ENCODE measurements at places on chromosomes 1 and 21.
A peak's percentile ranks its signal among the peaks of the same experiment; 100 is the strongest.

- DNase-seq = no peak
These were observed 62.3 kb downstream of the ZNF644 start for GRCh38 chr1:90959352-90960206.

DNA sequence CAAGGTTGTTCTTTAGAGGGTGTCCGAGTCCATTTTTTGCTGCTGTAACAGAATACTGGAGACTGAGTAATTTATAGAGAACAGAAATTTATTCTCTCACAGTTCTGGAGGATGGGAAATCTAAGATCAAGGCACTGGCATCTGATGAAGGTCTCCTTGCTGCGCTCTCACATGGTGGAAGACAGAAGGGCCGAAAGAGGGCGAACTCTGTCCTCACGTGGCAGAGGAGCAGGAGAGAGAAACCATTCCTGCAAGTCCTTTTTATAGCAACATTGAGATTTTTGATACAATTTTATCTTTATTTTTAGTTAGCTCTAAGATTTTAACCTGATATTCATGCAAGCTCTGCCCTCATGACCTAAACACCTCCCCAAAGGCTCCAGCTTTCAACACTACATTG, 48.3 kb downstream of the ATG4C start:
- DNase-seq = no peak

- DNase-seq = no peak
These were observed 4.3 kb upstream of the C1QTNF12 start for GRCh38 chr1:1250786-1251284.

DNA sequence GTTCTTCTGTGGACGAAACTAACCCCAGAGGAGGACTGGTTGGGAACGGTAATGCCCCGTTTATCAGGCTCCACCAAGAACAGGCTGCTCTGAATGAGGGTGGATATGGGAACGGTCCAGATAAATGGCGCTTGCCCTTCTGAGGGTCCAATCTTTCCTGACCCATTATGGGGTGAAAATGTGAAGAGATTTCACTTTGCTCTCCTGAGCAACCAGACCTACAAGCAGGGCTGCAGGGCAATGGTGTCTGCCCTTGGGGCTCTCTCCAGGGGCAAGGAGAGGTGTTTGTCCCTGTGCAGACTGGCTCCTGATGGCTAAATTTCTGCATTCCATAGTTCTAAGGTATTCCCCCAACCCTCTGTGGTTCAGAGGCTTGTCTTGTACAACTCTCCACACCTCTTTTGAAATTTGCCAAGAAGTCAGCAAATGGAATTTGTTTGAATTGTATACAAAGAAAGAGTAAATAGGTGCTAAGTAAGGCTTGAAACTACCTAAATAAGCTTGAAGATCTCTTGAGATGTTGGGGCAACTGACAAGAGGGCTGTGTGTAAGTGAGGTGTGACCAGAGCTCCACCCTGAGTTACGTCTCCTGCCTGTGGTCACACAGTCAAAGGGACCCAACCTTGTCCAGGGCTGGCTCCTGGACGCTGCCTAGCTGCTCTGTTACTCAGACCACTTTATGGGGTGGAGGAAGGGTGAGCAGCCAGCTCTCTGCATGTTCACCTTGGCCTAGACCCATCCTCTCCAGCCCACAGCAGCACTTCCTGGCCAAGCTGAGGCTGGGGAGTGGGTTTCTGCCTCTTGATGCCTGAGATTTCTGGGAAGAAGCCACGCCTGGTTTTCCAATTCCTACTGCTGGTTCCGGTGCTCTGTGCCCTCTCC, 24.8 kb downstream of the SLC2A1 start:
- no peak for DNase-seq

DNA sequence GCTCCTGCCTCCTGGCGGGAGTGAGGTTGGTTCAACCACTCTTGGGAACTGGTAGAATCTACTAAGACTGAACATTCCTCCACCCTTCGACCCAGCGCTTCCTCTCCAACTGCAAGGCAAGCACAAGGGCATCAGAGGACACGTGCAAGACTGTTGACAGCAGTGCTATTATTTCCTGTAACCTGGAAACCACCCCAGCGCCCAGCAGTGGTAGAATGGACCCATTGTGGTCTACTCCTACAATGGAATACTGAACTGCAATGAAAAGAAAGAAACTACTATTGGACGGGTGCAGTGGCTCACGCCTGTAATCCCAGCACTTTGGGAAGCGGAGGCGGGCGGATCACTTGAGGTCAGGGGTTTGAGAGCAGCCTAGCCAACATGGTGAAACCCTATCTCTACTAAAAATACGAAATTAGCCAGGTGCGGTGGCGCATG, 33.0 kb upstream of the TARDBP start:
- DNase-seq = no peak

DNA sequence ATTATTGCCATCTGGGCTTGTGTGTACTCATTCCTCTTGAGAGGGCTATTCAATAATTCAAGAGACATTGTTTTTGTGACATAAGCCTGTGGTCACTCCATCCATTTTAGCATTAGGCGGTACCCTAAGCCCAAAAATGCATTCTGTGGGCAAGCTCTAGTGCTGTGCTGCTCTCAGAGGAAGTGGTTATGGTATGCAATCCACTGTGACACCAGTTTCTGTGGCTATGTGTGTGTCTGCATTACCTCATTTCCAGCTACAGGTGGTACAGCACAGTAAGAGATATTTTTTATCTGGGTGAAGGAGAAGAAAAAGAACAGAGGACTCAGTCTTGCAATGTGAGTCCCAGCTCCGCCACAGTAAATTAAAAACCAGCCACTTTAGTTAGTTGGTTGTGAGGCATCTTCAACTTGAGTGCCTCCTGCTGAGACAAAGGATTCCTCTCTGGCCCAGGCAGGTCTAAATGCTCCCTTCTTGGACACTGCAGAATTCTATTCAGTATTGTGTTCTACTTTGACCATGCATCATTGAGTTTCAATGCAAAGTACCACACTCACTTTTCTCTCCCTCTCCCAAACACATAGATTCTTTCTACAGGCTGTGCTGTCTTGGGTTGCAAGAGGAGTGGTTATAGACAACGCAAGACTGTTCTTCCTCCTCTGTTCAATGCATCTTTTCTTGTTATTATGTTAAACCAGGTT, 777.8 kb upstream of the BRINP3 start:
- no peak for DNase-seq

GRCh38 chr1:56258371-56258770, 321.0 kb downstream of the PLPP3 start:
- DNase-seq = no peak

GRCh38 chr1:154190550-154190949, 1.4 kb downstream of the TPM3 start:
- no peak for DNase-seq

GRCh38 chr21:43338951-43339350, 88.0 kb downstream of the SIK1 start:
- no peak for DNase-seq

GRCh38 chr1:31524186-31524901, 52.0 kb upstream of the TINAGL1 start:
- no peak for DNase-seq

DNA sequence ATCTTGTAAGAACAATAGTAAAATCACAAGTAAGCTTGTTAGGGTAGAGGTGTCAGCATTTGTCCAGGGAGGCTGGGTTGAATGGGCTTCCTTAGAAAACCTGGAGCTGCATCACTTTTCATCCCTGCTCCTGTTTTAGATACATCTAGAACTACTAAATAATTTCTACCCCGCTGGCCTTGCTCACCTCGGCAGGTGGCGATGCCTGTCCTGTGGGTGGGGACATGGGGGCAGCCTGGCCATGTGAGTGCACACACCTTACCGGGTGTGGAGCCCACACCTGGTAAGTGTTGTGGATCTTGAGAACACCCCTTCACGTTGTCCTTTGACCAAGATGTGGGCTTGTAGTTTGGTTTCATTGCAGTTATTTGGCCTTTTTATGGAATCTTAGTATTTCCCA, 29.7 kb downstream of the URB2 start:
- no peak for DNase-seq

- DNase-seq = no peak
These were observed 102.8 kb upstream of the WNT4 start for GRCh38 chr1:22245726-22246125.

DNA sequence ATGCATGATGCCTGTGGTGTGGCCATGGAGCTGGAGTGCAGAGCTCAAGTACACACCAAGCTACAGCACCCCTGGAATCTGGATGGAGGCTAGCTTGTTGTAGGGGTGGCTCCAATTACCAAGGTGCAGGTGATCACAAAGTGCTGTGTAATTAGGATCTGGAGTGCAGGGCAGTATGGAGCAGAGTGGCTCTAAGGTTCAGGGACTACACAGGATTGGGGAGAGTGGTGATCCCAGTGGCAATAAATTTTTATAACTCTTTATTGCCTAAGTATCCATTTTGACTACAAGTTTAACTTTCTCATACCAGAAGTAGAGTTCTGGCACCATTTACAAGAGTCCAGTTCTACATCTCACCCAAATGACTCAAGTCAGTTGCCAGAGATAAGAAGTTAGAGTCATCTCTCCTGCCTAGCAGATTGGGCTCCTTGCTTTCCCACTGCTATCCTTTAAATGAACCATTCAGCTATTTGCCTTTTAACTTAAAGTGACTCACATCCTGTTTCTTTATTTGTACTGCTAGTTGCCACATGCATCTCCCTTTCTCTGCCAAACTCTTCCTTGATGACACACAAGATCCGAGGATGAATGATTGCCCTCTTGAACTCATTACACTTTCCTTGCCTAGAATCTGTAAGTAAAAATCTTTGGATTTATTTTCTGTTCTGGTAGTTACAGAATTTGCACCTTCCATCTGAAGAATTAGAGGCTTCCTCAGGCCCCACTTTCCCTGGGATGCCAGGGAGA, 427.2 kb downstream of the KCNT2 start:
- peak; percentile 89 for DNase-seq

- DNase-seq = no peak
These were observed 81.1 kb downstream of the NPHP4 start for GRCh38 chr1:5911157-5911556.

DNA sequence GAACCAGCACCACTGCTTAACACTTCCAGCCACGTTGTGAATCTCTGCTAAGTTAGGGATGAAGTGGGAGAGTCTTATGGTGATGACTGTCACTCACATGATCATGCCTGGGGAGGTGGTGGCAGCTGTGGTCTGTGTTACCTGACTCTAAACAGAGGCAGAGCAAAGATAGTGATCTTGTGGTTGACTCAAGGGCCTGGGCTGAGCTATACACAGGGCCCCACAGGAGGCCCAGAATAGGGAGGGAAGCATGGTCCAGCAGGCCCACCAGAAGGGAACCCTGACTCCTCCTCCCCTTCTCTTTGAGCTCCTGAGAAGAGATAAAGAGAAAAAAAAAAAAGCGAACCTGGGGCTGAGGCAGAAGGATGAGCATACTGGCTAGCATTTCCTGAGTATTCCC, 55.0 kb downstream of the PLXNA2 start:
- DNase-seq = no peak

Data from kidney epithelial cell (primary cell).